Lower lobe of right lung (tissue), 2 donors: ENCODE measurements at places on chromosomes 1 and 21. TPM values are rescaled to one million over a fixed set of nuclear protein-coding genes. Genes with fewer than 3 reads are reported as not detected.

Gene RYR2
- total RNA-seq, result 4.8 TPM

Gene SLC1A7
- 0.68 TPM for total RNA-seq

- DNase-seq, result no peak
Observed at GRCh38 chr1:186747661-186748060, 67.4 kb upstream of the PTGS2 start.

GRCh38 chr1:229485318-229485717, 22.8 kb downstream of the NUP133 start:
- DNase-seq, result no peak

GRCh38 chr1:40901886-40902852, 40.0 kb upstream of the CITED4 start:
- DNase-seq, result no peak
